ENCODE measurements at places on chromosomes 7 and 10.

- DNase-seq, result no peak
Observed at GRCh38 chr10:1495915-1496517, 241.3 kb downstream of the ADARB2 start.

DNA sequence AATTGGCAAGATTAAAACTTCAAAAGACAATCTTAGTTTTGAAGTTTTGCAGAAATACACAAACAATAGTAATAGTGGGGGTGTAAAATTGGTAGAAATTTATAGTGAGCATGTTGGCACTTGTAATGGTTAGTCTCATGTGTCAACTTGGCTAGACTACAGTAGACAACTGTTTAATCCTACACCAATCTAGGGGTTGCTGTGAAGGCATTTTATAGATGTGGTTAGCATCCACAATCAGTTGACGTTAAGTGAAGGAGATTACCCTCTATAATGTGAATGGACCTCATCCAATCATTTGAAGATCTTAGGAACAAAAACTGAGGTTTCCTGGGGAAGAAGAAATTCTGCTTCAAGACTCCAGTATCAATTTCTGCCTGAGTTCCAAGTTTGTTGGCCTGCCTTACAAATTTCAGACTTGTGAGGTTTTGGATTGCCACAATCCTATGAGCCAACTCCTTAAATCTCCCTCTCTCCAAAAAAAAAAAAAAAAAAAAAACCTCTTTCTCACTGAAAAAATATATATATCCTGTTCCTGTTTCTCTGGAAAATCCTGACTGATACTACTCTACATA lies 531.6 kb upstream of the IGFBP3 start:
- DNase-seq, result no peak

DNA sequence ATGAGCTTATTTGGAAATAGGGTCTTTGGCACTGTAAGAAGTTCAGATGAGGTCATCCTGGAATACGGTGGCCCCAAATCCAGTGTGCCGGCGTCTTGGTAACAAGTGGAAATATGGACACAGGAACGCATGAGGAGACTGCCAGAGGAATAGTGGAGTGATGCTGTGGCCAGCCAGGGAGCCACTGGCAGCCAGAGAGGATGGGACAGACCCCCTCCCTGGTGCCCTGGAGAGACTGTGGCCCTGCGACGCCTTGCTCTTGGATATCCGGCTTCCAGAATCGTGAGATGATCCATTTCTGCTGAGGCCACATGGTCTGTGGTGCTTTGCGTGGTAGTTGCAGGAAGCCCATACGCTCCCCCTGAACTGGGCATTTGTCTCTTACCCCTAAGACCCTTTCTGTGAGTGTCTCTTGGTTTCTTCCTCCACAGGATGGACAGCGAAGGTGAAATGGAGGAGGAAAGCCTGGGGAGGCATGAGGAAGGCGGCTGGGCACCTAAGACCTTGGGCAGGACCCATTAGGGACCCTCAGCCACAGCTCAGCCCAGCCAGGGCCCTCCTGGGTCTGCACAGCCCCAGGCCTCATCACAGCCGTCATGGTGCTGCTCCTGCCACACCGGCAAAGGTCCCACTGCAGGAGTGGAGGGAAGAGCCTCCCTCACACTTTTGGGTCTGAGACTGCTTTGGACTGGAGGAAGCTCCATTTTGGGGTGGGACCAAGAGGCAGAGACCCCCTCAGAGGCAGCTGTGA lies 53.6 kb downstream of the INSIG1 start:
- DNase-seq, result no peak

GRCh38 chr7:114229246-114229645 lies 185.4 kb upstream of the FOXP2 start:
- no peak for DNase-seq

DNA sequence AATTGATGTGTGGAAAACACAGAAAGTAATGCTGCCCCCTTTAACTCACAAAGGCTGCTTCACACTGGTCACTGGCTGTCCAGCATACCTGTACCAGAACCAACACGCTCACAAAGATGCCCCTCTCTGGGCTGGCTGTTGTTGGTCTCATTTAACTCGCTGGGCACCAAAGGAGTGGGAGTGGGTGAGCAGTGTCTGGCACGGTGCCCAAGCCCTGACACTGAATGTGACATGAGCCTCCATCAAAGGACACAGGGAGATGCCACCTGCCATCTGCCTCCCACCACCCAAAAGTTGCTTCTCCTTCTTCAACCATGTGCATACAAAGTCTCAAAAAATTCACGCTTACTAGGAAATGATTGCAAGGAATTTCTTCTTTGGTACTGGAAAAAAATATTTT lies 86.8 kb downstream of the FGFR2 start:
- DNase-seq, result no peak

DNA sequence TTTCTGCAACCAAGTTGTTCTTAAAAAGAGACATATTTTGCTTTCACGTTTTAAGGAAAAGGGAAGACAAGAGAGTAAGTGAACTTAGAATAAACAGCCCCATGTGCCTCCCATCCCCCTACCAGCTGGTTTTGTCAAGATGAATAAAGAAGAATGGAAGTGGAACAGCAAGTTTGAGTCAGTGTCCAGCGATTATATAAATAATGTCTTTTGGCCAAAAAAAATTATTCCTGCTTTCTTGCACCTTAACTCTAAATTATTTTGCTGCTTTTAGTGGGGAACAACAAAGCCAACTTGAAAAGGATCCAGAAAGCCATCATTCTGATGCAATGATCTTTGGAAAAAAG lies 82.4 kb upstream of the TRIL start:
- no peak for DNase-seq

DNA sequence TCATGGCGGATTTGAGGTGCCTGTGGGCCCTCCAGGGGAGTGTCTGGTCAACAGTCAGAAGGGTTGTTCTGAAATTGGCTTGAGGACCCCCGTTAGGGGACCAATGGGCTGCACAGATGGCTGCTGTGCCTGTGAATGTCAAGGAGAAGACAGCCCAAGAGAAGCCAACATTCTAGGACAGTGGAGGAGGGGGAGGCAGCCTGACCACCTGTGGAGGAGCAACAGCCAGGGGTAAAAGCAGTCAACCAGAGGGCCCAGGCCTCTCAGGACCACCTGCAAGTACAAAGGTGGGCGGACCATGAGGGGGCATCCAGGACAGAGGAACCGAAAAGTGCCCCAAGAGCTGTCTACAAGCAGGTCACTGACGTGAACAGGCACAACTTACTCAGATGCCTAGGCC lies 76.6 kb downstream of the VSTM4 start:
- DNase-seq, result no peak

GRCh38 chr10:17562614-17563013 lies 54.6 kb downstream of the HACD1 start:
- DNase-seq, result no peak

- no peak for DNase-seq
Observed at GRCh38 chr10:29860166-29860565, 199.2 kb downstream of the JCAD start.

DNA sequence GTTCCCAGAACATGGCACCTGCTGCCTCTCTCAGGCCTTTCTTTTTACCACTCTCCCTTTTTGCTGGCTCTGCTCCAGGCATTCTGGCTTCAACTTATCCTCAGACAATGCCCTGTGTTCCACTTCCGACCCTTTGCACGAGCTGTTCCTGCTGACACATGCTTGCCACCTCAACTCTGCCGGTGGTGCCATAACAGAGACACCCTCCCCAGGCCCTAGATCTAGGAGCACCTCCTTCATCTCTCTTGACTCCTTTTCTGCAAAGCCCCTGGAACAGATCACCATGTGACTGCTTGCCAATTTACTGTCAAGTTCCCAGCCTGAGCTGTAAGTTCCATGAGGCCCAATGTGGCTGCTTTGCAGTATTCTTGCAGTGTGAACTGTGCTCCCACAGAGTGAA lies 256.0 kb upstream of the MKI67 start:
- no peak for DNase-seq

DNA sequence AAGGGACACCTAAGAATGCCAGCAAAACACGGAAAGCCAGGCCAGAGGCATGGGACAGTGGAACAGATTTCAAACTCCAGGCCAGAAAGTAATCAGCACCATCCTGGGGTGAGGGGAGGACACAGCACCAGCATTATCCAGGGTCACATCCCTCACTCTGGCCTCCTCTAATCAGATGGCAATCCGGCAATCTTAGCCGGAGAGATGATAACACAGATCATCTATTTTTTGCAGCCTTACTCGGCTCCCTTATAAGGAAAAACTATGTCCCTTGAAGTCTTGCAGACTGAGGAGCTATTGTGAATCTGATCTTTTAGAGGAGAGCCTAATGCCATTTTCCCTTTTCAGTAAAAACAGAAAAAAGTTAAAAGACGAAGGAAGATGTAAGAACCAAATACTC lies 16.5 kb downstream of the TRIL start:
- DNase-seq, result no peak

DNA sequence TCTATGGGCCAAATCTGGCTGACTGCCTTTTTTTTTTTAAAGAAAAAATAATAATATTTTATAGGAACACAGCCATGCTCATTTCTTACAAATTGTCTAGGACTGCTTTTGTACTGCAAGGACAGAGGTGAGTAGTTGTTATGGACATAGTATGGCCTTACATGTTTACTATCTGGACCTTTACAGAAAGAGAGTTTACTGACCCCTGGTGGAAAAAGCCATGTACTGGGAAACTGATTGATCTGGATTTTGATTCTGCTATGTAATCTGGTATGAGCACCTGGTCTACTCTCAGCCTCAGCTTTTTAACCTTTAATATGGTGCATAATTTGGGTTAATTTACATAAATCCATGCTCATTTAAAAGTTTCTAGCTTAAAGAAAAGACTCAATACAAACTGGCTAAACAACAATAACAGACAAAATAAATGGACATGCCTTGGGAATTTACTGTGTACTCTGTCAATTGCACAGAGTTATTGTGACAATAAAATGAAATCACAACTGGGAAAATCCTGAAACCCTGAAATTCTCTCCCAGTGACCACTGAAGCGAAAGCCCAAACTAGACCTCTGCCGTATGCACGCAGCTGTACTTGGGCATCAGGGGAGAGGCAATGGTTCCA lies 260.7 kb downstream of the BMPER start:
- DNase-seq, result no peak

DNA sequence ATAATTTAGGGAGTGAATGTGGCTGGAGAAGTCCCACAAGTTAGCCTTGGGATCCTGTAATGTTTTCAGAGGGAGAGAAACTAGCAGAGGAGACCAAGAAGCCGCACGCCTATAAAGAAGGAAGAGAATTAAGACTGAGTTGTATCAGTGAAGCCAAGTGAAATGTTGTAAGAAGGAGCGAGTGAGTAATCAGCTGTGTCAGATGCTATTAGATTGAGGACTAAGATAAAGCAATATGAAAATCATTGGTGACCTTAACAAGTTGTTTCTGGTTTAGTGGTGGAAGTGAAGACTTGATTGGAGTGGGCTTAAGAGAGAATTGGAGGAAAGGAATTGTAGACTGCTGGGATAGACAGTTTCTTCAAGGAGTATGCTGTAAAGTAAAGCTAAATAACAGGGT lies 8.8 kb downstream of the CCSER2 start:
- no peak for DNase-seq

DNA sequence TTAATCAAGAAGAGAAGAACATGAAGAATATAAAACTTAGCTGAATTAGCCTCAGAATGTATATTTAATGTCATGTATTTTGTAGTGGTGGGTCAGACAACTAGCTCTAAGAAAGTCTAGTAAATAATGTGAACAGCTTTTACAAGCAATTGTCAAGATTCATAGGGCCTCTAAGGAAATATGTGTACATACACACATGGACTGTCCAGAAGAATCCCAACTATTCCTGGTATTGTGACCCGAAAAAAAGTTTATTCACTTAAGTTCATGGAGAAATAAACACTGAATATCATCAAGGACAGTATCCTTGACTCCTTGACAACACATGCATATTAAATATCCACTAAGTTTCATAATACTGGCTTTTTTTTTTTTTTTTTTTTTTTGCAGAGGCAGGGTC lies 11.4 kb upstream of the TWIST1 start:
- no peak for DNase-seq

DNA sequence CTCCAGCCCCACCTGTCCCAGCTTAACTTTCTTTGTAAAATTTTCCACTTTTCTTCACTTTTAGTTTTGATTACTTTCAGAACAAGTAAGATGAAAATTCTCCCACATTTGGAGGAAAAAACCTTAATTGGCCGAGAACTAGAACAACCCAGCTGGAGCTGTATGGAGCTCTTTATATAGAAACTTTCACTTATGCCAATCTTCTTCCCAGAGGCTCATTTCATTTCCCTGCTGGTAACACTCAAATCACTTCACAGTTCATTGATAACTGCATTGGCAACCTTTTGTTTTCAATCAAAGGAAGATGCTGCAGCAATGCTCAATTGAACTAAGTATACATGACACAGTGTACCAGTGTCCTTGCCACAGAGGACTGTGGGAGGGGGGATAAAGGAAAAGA lies 176.2 kb upstream of the NOBOX start:
- no peak for DNase-seq

GRCh38 chr7:100894860-100895700 lies 608 bp downstream of the ACHE start:
- no peak for DNase-seq

- DNase-seq, result peak; percentile 80
Observed at GRCh38 chr7:30238721-30239441, 45.5 kb upstream of the ZNRF2 start.

- DNase-seq, result no peak
Observed at GRCh38 chr7:12993025-12993424, 305.6 kb downstream of the ARL4A start.

- DNase-seq, result no peak
Observed at GRCh38 chr7:117766913-117767312, 106.3 kb downstream of the CTTNBP2 start.

DNA sequence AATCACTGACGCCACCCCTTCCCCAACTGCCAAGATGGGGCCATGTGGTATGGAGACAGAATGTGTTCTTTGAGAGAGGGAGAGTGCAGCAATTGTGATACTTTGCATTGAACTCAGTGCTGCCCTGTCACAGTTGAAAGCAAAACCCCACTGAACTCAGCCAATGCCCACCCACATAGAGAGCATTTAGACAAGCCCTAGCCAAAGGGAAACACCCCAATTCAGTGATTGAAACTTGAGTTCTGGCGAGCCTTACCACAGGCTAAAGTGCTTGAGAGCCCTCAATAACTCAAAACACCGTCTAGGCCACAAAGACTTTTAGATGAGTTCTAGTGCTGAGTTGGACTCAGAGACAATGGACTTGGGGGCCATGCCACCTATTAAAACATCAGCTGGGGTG lies 751.9 kb upstream of the POT1 start:
- no peak for DNase-seq

DNA sequence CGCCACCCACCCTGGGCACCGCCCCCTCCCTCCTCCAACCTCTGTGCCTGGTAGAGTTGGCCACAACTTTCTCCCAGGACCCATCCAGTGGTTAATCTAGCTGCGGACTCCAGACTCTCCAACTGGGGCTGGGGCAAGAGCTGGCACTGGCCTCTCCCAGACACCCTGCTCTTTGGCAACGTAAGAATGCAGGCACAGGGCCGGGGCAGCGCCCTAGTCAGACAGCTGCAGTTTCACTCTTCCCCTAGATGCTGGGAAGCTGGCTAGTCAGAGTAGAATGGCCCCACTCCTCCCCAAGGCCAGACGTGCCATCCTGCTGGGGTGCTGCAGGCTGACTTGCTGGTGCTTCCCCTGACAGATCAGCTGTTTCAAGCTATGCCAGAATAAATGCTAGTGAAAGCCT lies 22.1 kb downstream of the HSPA12A start:
- DNase-seq, result no peak

GRCh38 chr7:36260481-36260880 lies 107.4 kb downstream of the EEPD1 start:
- no peak for DNase-seq

GRCh38 chr10:67079126-67079525 lies 153.3 kb downstream of the LRRTM3 start:
- DNase-seq, result no peak

GRCh38 chr10:70597856-70598815 lies 4.4 kb downstream of the PRF1 start:
- DNase-seq, result no peak

- no peak for DNase-seq
Observed at GRCh38 chr7:54704851-54705250, 54.2 kb downstream of the SEC61G start.
